ENCODE measurements at places on chromosomes 4 and X. TPM values are rescaled to one million over a fixed set of nuclear protein-coding genes. Genes with fewer than 3 reads are reported as not detected.

Gene STARD8
- total RNA-seq: 1.8 TPM

Gene FATE1
- not detected for total RNA-seq

Gene NRK
- total RNA-seq: 16.9 TPM

Gene TMSB15A
- 26.8 TPM for total RNA-seq

Gene PRICKLE3
- 20.1 TPM for total RNA-seq

Gene TACR3
- not detected for total RNA-seq

Gene ATP8A1
- total RNA-seq: 0.78 TPM

Gene ADAD1
- not detected for total RNA-seq

Gene CDX4
- not detected for total RNA-seq

Gene MAGEA12
- not detected for total RNA-seq

Gene NDP
- 0.52 TPM for total RNA-seq

Gene UGT2B7
- not detected for total RNA-seq

Gene KLHL34
- not detected for total RNA-seq

Gene HPGDS
- not detected for total RNA-seq

Gene AMTN
- not detected for total RNA-seq

Gene HTRA3
- total RNA-seq: 10.3 TPM

Gene CDKL5
- 1.8 TPM for total RNA-seq

Gene NXF2
- total RNA-seq: not detected

Gene POF1B
- total RNA-seq: not detected

Gene USP17L5
- not detected for total RNA-seq

Gene NAA11
- not detected for total RNA-seq

Gene PLAC1
- total RNA-seq: 1.4 TPM

Measured in epithelial cell of alveolus of lung (primary cell).